NCI-H2029 (cell line): ENCODE measurements at places on chromosomes 1 and 21.

GRCh38 chr1:32448773-32449456 is 16.0 kb upstream of the ZBTB8B start:
- no peak for DNase-seq

- no peak for DNase-seq
Measured at GRCh38 chr1:85027242-85027983, 20.9 kb downstream of the MCOLN3 start.

- DNase-seq: no peak
Measured at GRCh38 chr1:214205053-214205452, 75.9 kb upstream of the SMYD2 start.

DNA sequence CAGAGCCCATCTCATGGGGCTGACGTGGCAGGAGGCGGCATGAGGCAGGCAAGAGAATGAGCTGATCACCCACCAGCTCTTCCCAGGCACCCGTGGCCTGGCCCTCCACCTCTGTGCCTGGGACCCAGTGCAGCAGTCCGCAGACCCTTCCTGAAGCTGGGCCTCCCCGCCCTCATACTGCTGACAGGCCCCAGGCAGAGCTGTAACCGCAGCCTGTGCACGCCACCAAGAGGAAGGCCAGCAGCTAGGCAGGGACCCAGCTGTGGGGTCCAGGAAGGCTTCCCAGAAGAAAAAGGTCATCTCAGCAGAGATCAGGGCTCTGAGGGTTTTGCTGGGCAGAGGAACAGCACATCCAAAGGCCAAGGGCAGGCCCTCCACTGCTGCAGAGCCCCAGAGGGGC is 9.8 kb upstream of the MTFR1L start:
- DNase-seq: no peak

DNA sequence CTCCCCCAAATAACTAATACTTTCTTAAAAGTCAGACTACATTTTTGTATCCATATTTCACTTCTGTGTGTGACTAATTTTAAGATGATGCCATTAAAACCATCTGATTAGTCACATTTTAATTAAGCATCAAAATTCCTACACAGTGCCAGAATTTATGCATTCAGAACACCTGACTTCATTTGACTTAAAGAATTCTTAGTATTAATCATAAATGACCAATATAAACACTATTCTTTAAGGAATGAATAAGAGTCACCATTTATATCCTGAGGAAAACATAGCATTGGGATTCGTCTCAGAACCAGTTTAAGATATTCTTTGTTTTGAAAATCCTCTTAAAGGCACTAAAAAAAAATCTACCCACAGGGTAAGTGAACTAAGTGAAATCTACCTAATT is 37.0 kb downstream of the TM2D1 start:
- DNase-seq: no peak

GRCh38 chr1:186291271-186291670 is 83.8 kb downstream of the TPR start:
- DNase-seq: no peak

DNA sequence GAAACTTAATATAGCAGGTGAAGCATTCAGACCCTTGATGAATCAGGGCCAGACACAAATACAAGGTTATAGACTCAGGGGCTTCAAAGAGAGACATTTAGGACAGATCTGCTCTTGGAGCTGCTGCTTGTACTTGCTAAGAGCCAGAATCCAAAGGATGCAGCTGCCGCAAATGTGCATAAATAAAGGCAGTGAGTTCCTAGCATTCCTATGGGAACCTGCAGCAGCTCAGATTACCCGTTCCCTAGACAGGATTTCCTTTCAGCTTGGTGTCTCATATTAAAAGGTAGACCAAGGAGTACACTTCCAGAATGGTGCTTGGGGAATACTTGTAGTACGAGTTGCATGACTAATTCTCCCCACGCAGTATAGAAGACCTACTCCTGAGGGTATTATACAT is 9.7 kb upstream of the LRRC53 start:
- DNase-seq: no peak
